ENCODE measurements at places on chromosomes 2 and 18. TPM values are rescaled to one million over a fixed set of nuclear protein-coding genes. Genes with fewer than 3 reads are reported as not detected.

Gene CRYGD
- total RNA-seq: not detected

Gene FSHR
- not detected for total RNA-seq

GRCh38 chr2:9993488-9994165 lies 42.1 kb downstream of the GRHL1 start:
- peak; percentile 54 for DNase-seq

DNA sequence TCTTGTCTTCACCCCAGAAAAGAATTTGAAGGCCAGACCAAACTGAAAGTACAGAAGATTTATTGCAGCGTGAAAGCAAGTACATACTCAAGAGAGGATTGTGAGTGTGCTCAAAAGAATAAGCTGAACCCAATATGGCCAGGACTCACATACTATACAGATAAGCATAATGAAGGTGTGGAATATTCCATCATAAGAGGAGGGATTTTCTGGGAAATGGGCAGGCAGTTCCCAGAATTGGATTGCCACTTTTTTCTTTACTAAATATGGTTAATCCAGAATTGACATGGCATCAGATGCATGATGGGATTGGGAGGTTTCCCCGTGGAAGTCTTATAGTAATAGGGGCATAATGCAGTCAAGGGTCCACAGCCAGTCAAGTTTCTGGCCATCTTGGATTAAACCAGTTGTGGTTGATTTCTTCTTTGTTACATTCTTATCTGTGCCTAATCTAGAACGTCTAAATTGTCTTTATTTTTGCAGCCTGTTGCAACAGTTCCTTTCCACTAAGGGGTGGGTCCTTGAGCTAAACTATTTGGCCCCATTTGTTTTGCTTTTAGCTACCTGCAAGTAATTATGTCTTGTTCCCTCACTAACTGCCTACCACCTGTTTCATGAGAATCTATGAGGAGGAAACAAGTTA lies 9.0 kb downstream of the SP140L start:
- DNase-seq: no peak

Measured in fibroblast of villous mesenchyme (primary cell).